ENCODE measurements at places on chromosomes 2 and 18.

DNA sequence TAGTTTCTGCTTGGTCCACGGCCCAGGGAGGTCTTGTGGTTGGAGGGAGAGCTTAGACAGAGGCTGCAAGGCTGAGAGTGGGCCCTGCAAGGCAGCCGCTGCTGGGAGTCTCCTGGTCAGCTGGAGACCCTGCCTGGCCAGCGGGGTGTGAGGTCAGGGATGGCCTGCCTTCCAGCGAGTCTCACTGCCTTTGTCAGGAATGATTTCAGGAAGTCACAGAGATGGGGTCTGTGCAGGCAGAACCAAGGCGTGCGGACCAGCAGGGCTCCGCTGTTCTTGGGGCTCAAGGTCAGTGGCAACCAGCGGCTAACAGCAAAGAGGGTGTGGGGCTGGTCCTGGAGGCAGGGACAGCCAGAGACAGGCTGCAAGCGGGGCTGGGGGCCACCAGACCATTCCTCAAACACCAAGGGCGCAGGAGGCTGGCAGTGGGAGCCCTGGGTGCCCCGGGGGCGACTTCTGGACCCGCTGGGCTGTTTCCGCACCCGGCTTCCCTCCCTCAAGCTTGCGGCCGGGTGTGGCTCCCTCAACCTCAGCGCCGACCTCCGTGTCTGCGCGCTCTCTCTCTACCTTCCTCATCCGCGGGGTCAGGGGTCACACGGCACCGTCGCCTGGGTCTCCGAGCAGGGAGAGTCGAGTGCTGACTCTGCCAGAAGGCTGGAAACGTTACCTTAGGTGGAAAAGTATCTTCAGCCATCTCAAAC, 124.5 kb upstream of the CTDP1 start:
- DNase-seq: no peak

GRCh38 chr2:146128216-146128615, 1608.3 kb upstream of the ZEB2 start:
- no peak for DNase-seq

DNA sequence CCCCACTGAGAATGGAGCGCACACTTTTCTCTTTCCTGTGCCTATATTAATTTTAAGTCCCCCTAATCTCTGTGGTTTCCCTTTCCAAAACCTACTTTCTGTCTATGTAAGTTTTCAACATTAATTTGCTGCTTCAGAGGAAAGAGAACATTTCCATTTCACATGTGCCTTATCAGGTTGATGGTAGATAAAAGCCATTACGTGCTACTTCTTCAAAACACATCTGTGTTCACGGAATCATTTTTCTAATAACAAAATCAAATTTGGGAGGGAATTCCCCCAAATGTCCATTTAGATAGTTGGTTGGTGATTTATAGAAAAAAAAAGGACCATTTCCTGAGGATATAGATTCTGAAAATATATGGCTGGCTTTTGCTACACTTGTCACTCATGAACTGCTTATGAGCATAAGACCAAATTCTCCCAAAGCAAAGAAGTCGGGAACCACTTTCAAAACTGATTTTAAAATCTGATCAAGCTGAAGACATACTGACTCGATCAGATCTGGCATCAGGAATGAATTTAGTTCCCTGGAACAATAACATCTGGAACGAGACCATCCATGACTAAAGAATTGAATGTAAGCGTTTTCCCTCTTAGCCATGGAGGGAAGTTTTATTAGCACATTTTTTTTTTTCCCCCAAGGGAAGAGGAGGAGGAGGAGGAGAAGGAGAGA, 8.2 kb downstream of the PTGR3 start:
- no peak for DNase-seq

GRCh38 chr18:54737986-54738385, 90.3 kb upstream of the RAB27B start:
- no peak for DNase-seq

DNA sequence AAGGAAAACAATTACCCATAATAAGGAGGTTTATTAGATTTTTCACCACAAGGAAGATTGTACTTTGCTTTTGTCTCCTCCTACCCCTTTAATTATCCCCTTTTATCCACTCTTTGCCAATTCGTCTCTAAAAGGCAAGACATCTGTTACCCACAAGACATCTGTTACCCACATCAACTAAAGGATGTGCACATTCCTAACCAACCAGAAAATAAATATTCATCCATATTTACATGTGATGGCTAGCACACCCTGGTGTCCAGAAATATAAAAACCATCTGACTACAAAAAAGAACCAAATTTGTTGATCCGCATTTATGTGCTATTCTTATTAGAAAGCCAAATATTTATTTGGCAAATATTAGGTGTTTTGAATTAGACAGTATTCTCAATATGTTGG, 35.7 kb downstream of the ACVR1C start:
- no peak for DNase-seq

DNA sequence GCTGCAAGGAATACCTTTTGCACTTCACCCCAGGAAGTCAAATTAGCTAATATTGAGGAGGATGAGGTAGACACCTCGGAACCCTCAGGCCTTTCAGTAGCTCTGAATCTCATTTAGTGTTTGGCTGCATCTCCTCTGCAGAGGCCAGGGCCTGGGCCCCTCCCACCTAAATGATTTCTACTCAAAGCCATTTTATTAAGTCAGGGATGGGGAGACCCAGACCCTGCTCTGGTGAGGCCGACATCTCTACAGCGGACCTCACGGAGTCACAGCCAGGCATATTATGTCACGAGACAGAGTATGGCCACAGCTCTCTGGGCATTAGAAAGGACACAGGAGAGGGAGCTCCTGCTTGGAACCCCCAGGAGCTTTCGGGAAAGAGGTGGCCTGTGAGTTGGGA, 305.5 kb downstream of the ALK start:
- no peak for DNase-seq

DNA sequence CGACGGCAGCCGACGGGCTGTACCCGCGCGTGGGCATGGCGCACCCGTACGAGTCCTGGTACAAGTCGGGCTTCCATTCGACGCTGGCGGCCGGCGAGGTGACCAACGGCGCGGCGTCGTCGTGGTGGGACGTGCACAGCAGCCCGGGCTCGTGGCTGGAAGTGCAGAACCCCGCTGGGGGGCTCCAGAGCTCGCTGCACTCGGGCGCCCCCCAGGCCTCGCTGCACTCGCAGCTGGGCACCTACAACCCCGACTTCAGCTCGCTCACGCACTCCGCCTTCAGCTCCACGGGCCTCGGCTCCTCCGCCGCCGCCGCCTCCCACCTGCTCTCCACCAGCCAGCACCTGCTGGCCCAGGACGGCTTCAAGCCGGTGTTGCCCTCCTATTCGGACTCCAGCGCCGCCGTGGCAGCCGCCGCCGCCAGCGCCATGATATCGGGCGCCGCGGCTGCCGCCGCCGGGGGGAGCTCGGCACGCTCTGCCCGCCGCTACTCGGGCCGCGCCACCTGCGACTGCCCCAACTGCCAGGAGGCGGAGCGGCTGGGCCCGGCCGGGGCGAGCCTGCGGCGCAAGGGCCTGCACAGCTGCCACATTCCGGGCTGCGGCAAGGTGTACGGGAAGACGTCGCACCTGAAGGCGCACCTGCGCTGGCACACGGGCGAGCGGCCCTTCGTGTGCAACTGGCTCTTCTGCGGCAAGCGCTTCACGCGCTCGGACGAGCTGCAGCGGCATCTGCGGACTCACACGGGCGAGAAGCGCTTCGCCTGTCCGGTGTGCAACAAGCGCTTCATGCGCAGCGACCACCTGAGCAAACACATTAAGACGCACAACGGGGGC, 2.0 kb downstream of the SP9 start:
- DNase-seq: peak; percentile 50

DNA sequence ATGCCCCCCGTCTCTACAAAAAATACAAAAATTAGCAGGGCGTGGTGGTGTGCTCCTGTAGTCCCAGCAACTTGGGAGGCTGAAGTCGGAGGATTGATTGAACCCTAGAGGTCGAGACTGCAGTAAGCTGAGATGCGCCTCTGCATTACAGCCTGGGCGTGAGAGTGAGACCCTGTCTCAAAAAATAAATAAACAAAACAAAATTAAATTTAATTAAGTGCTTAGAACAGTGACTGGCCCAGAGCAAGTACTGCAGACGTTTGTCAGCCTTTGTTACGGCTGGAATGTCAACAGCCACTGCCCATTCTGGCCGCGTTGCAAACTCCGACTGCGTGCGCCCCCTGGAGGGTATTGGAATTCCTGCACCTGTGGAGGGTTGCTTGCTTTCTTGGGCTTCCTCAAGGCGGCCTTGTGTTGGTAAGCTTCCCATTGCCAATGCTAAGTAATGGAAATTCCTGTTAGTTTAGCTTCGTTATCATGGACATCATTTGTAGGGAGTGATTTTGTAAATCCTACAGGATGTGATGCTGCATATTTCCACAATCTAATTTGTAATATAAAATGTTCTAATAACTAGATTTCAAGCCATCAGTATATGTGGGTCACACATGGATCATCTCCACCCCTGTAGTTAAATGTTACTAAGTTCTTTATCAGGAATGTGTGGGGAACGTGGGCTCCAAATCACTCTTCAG, 15.9 kb upstream of the ATP6V1B1 start:
- DNase-seq: no peak

GRCh38 chr2:46647766-46648742, 168.7 kb downstream of the TMEM247 start:
- DNase-seq: no peak

DNA sequence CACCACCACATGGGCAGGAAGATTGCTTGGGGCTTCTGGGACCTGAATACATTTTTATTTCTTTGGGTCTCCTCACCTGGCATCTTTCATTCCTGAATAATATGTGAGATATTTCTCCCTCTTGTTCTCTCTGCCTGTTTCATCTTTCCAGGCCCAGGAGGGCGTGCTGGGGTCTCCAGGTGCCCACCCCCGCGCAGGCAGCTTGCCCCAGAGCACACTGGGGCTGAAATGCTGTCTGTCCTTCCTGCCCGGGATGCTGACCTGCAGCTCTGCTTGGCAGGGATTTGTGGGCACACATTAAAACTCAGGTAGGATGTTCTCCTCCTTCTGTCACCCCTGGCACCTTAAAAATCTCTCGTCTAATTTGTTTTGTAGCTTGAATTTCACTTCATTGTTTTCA, 39.7 kb upstream of the TEX51 start:
- no peak for DNase-seq

- DNase-seq: no peak
Observed at GRCh38 chr18:47795434-47795814, 135.0 kb downstream of the SMAD2 start.

GRCh38 chr18:45528712-45529336, 86.5 kb upstream of the SLC14A2 start:
- no peak for DNase-seq

DNA sequence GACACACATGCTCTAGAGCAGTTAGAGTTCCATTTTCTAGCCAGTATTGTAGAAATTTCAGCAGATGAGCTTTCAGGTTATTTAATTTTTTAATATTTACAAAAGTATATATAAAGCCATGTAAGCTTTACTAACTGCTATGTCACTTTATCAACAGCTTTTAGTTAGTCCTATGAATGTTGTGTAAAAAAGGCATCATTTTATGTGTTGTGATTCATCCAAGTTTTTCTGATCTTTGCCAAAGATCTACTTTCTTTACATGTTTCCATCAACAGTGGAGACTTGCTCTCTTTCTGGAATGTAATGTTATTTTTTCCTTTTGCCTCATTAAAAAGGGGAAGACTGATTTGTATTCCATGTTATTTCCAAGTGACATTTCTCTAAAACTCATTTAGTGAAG, 125.2 kb upstream of the TFPI start:
- DNase-seq: no peak

GRCh38 chr2:59150217-59150849, 909.2 kb upstream of the FANCL start:
- no peak for DNase-seq

DNA sequence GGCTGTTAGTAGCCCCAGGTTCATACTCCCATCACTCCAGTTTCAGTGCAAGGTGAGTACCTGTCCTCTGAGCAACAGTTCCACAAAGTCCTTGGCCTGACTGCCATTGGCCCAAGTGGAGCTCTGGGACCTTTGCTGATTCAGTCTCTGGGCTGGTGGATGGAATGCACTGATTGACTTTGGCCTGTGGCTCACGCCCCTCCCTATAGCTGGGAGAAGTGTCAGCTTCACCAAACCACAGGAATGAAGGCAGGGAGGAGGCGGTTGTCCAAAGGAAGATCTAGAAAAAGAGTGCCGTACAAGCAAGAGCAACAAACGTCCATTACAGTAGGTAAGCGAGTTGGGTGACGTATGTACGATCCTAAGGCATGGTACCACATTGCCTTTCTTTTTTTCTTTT, 34.0 kb downstream of the QPCT start:
- no peak for DNase-seq

DNA sequence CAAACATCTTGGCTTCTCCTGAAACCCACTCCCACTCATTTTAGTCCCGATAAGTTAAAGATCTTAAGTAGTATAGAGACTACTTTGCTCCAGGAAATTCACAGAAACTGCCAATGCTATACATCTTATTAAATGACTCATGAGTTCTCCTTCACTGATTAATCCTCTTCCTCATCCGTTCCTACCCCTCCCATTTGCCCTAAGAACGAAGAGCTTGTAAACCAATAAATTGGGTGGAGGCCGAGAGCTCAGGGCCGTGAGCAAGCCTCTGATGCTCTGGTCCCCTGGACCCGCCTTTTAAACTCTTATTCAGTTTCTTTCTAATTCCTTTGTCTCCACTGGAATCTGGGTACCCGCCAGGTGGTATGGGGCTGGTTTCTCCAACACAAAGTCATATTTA, 68.6 kb downstream of the METTL8 start:
- DNase-seq: no peak

- DNase-seq: no peak
Observed at GRCh38 chr18:506264-506663, 5.8 kb upstream of the COLEC12 start.

DNA sequence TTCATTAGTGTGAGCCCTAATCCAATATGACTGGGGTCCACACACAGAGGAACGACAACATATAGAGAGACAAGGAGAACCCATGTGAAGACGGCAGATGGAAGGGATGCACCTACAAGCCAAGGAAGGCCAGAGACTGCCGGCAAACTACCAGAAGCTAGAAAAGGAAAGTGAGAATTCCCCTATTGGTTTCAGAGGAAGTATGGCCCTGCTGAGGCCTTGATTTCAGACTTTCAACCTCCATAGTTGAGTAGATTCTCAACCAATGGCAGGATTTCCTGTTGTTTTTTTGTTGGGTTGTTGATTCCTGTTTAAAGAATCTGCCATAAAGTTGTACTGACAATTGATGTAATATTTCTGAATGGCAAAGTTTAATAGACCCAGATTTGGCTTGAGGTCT, 241.5 kb downstream of the SATB2 start:
- no peak for DNase-seq

GRCh38 chr2:98952966-98953365, 16.9 kb upstream of the CRACDL start:
- DNase-seq: no peak

GRCh38 chr2:70671092-70671675, 96.8 kb downstream of the ADD2 start:
- DNase-seq: no peak

GRCh38 chr2:223853425-223853837, 16.0 kb upstream of the AP1S3 start:
- DNase-seq: no peak

DNA sequence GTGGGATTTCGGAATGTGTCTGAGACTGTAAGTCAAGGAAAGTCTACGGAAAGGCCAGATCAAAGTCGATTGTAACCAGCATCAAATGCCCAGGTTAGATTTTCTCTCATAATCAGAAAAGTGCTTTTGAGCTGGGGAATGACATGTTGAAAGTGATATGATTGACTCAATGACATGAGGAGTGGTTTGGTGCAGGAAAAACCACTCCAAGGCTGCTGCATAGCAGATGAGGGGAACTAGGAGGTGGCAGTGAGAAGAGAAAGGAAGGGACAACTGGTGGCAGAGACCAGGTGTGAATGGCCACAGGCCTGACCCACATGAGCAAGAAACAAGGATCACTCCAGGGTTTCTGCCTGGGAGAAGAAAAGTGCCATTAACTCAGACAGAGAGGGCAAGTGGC, 822 bp downstream of the SLC35F6 start:
- no peak for DNase-seq
